CD4-positive, alpha-beta memory T cell (primary cell): ENCODE measurements at places on chromosomes 3 and 15. TPM values are rescaled to one million over a fixed set of nuclear protein-coding genes. Genes with fewer than 3 reads are reported as not detected.
A peak's percentile ranks its signal among the peaks of the same experiment; 100 is the strongest.

GRCh38 chr3:23128655-23129054, 74.5 kb upstream of the UBE2E2 start:
- no peak for DNase-seq

DNA sequence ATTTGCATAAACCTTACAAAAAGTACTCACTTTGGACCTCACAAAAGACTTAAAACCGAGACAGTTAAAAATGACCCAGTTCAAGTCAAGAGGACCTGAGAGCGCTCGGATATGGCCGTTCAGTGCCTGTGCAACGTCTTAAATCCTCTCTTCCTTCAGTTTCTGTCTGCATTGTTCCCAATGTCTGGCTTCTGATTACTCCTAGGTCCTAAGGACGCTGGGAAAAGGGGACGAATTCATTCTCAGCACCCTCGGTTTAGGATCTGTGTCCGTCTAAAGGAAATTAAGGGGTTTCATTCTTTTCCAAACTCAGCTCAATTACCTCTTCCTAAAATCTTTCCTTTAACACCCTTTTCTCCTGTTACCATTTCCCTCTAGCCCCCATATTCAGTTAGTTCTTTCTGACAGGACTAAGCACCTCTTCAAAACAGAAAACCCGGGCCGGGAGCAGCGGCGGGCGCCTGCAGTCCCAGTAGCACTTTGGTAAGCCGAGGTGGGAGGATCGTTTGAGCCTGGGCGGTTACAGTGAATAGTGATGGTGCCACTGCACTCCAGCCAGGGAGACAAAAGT, 970 bp downstream of the DPPA4 start:
- DNase-seq: no peak

- DNase-seq: no peak
Measured at GRCh38 chr3:144270100-144270499, 298.5 kb downstream of the DIPK2A start.

GRCh38 chr3:186413615-186414415, 51.8 kb upstream of the DGKG start:
- peak; percentile 36 for DNase-seq

DNA sequence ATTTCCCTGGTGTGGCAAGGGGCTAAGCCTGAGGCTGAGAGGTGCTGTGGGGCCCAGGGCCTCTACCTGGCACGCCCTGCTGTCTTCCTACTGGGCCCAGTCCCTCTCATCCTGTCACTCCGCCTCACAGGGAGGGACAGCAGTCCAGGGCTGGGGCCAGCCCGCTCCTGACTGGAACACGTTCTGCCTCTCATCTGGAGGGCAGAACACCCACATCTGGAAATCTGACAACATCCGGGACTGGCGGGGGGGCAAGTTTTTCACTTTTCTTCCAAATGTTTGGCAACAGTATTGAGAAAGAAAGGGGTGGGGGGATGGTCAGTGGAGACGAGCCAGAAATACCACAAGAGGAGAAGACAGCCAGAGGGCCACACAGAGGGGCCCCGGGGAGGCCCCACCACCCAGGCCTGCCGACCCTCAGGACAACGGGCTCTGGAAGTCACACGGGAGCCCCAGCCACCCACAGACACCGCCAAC, 1.8 kb upstream of the MYL3 start:
- no peak for DNase-seq

The RBP2 gene
- total RNA-seq: not detected

The FGD5 gene
- 0.06 TPM for total RNA-seq

The IL17RD gene
- total RNA-seq: not detected
